ENCODE measurements at places on chromosomes 1 and 21.

- no peak for DNase-seq
These were observed 135.6 kb upstream of the KCNJ15 start for GRCh38 chr21:38120984-38121855.

GRCh38 chr1:116919802-116920201 is 10.1 kb downstream of the PTGFRN start:
- no peak for DNase-seq

DNA sequence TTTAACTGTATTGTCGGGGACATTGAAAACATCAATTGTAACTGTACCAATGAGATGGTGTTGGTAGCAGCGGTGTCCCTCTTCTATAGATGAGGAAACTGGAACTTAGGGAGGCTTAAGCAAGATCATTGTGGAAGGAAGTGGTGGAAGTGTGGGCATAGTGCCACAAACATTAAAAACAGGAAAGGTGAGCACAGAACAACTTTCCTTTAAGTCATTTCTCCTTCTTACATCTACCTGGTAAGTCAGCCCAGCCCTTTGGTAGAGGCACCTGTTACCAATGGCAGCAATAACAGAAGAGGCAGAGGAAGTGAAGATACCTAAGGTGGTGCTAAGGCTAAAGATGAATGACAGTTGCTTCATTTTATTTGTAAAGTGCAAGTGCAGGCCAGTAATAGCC is 12.0 kb upstream of the CTSS start:
- DNase-seq = no peak

- DNase-seq = no peak
These were observed 14.1 kb downstream of the CNR2 start for GRCh38 chr1:23899070-23899469.

GRCh38 chr1:15046487-15047165 is 106.9 kb upstream of the TMEM51 start:
- DNase-seq = peak; percentile 82

DNA sequence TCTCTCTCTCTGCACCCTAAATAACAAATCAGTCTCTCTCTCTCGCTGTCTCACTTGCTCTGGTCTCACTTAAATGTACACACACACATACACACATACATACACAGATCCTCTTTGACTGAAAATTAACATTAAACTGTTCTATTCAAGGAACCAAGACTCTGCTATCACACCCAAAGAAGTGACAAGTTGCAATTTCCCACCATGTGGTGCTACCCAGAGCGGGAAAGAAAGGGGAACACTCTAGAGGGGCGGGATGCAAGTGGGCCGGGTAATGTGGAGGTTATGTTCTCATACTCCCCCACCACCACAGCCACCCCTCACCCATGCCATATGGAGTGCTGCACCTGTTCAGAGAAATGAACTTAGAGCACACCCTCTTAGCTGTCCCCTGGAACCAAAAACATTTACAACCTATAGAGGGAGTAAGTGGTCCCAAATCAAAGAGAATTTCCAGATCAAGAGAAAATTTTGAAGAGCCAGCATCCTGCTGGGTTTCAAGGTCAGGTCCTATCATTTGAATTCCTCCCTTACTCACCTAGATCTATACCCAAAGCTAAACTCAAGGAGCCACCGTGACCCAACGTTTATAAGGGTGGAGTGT is 319.4 kb downstream of the BRINP2 start:
- DNase-seq = no peak

DNA sequence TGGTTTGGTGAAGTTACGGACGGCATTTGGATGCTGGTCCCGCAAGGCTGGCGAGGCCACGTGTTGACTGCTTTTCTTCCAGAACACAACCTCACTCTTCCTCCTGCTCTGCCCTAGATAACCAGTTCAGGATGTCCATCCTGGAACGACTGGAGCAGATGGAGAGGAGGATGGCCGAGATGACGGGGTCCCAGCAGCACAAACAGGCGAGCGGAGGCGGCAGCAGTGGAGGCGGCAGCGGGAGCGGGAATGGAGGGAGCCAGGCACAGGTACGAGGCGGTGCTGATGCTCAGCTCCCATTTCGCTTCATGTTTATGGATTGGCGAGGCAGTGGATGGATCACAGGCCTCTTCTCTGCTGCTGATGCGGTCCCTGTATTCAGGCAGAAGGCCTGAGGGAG is 38.8 kb upstream of the VAMP3 start:
- DNase-seq = no peak

DNA sequence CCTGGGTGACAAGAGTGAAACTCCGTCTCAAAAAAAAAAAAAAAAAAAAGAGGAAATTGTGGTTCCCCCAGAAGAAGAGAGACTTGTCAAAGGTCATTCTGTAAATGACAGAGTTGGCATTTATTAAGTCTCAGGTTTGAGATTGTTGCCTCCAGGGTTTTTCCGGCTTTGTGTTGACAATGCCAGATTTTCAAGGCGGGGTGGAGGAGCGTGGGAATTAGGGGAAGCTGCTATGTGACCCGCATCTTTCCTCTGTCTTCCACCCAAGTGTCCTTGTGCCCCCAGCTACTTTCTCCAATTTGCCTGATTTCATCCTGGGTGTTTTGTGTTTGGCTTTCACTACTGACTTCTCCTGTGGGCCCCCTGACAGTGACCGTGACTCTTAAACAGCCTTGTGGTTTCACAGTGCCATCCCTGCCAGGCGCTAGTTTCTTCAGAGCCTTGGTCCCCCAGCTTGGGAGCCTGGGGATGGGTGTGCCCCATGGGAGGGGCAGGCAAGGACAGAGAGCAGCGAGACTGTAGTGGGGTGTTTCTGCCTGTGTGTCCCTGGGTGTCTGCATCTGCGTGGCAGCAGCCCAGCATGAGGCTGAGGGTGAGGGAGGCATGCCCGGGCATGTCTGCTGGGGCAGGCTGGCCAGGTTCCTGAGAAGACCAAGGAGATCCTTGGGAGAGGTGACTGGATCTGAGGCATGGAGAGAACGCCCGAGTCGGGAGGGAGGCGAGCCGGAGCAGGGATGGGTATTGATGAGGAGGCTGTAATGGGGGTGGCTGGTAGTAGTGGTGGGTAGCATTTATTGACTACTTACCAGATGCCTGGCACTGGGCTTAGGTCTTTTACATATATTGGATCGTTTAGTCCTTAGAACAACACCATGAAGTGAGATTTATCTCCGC is 46.3 kb downstream of the IER5 start:
- DNase-seq = peak; percentile 73

- DNase-seq = no peak
These were observed 13.1 kb downstream of the RNF220 start for GRCh38 chr1:44418022-44418673.

DNA sequence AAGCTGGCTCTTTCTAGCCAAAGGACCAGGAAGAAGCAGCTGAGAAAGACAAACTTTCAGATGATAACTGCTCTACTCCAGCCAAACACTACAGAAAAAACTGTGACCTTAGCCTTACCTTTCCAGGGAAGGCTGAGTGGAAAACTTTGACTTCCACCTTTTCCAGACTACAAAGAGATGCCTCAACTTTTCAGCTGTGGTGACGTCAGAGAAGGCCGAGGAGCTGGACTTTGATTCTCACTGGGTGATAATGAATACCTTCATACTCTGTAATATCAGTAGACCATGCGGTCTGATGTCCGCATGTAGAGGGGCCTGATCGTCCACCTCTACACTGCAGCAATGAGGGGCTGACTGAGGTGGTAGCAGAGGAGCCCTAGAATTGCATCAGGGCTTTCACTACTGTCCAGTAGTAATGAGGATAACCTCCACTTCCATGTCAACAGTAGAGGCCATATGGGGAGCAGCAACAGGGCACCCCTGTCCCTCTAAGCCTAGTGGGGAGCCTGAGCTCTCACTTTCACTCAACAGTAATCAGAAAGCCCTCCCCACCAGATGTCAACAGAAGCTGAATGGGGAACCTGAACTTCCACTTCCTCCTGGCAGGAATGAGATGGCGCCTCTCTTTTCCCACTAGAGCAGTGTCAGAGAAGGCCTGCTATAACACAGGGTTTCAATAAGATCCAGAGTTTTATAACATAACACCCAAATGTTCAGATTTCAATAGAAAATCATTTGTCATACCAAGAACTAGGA is 28.4 kb upstream of the PADI1 start:
- DNase-seq = no peak

DNA sequence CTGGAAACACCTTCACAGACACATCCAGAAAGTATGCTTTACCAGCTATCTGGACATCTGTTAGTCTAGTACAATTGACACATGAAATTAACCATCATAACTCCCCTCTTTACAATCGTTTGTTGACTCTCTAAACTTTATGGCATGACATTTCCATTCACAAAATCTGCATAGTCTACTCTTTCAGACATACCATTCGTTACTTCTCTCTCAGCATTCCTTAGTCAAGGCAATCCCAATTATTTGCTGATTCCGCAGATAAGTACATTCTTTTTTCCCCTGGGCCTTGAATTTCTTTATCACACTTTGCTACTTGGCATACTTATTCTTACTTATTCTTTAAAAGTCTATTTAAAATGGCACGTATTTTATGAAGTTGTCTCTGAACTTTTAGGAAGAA is 15.1 kb upstream of the CRB1 start:
- no peak for DNase-seq

GRCh38 chr1:60911966-60912697 is 170.2 kb upstream of the NFIA start:
- DNase-seq = no peak

GRCh38 chr1:187634940-187635339 is 806.2 kb downstream of the PLA2G4A start:
- DNase-seq = no peak

DNA sequence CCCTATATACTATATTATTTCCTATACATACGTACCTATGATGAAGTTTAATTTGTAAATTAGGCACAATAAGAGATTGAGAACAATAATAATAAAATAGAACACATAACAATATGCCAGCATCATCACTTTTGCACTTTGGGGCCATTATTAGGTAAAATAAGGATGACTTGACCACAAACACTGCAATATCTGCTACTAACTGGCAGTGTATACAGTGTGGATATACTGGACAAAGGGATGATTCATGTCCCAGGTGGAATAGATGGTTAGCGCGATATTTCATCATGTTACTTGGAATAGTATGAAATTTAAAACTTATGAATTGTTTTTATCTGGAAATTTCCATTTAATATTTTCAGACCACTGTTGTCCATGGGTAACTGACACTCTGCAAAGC is 35.4 kb upstream of the TXLNA start:
- DNase-seq = no peak

- peak; percentile 20 for DNase-seq
These were observed 2.4 kb downstream of the PLPP3 start for GRCh38 chr1:56576880-56577405.

- DNase-seq = no peak
These were observed 20.7 kb upstream of the LRRC8D start for GRCh38 chr1:89800022-89800655.

- no peak for DNase-seq
These were observed 7.3 kb downstream of the UQCRHL start for GRCh38 chr1:15799928-15800835.

DNA sequence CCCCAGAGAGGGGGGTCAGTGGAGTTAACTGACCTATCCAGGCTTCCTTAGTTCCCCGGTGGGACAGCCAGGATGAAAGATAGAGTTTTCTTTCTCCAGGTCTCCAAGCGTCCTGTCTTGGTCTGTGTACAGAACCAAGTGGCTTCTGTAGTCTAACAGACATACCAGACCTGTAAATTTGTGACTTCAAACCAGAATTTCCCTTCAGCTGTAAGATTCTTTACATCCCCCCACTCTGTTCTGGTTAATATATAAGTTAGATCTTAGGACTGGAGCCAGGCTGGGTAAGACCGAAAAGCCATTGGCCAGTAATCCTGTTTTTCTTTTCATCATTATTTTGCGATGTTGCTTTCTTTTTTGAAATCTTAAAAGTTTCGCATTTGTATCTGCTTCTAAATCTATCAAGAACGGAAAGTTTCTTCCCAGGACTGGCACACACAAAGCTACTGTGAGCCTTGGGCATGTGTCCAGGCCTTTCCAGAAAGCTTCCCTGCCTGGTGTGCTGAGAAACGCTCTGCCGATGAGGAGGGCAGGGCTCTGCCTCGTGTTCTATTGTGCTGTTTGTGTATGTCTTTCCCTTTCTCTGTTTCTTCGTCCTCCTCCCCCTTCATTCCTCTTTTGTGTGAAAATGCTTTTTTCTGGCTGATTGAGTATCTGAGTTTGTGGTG is 72.3 kb downstream of the RGL1 start:
- no peak for DNase-seq

Data from GM10248 (cell line).